ENCODE measurements at places on chromosomes 4 and X.

GRCh38 chr4:35604252-35604651, 640.1 kb downstream of the ARAP2 start:
- no peak for DNase-seq

GRCh38 chr4:113270520-113271319, 221.3 kb downstream of the ANK2 start:
- DNase-seq = no peak

DNA sequence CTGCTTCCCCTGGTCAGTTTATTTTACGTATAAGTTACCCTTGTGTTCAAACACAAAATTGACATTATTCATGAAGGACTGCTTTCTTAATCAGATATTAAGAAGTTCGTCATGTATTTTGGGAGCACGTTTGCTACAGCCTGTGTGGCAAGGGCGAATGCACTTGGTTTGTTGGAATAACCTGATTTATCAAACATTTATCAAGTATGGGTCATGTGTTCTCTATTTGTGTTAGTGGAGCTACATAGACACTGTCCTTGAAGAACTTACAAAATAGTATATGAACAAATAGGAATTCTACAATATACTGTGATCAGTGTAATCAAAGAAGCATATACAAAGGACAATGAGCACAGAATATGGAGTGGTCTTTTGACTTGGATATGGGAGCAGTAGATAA, 22.4 kb downstream of the RAB33B start:
- no peak for DNase-seq

DNA sequence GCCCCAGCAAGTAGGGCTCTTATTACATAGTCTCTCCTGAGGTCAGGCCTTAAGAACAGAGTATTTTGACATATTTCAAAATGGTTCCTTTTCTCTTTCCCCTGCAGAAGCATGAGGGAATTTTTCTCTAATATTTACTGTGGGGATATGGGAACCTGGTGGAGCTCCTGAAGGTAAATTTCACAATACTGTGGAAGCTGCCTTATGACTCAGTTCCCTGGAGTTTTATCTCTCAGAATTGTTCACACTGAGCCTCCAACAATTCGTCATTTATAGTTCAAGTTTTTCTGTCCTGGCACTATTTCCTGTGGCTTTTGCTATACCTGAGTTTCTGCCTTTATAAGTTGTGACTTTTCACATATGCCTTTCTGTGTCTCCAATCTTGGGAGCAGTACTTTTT, 607.2 kb upstream of the NDST4 start:
- no peak for DNase-seq

DNA sequence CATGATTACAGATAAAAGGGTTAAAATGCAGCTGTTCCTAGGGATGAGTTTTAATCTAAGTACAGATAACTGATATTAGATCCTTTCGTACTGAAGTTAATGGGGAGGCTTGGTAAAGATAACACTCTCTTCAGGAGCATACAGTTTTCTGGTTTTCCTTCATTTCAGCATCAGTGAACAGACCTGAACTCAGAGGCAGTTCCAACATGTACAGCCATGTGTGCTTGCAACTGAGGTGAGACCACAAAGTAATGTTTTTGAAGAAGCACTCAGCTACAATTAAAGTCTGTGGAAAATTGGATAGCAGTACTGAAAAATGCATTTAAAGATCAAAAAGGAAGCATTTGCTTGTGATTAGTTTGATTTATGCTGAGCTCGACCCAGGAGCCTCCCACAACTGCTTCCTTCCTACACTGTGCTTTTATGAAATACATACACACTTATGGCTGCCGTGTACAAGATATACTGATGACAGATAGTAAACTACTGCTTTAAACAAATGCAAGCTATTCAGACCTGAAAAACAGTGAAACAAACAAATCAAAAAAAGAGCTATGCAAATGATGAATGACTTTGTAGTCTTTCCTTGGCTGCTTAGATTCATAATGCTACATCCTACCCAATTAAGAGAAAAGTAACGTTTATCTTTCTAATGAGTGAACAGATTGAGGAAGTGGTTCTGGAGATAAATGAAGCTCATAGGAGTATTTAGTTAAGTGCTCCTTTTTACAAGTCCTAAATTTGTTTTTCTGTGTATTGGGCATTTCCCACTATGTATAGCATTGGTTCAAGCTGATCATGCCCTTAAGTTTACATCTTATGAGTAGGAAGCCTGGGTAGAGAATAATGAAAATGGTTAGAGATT, 68.4 kb downstream of the PDLIM5 start:
- no peak for DNase-seq

GRCh38 chrX:66408507-66408906, 230.4 kb downstream of the EDA2R start:
- DNase-seq = no peak

DNA sequence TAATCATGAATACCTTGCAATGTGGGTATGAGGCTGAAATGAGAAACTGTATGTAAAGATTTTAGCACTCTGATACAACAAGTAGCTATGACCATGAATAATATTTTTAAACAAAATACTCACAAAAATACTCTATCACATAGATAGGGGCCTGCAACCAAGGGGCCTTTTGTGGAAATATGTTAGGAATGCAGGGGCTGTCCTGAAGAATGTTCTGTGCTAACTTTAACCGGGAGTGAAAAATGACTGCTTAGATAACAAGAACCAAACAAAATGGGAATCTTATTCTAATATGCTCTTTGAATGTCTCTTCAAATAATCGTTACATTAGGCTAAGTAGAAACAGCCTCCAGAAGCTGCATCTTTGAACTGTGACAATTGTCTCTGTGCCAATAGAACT, 37.9 kb upstream of the GYPA start:
- DNase-seq = no peak

- no peak for DNase-seq
Measured at GRCh38 chr4:172989984-172990820, 178.4 kb upstream of the GALNT7 start.

GRCh38 chr4:73770917-73771316, 30.5 kb downstream of the CXCL8 start:
- DNase-seq = no peak

DNA sequence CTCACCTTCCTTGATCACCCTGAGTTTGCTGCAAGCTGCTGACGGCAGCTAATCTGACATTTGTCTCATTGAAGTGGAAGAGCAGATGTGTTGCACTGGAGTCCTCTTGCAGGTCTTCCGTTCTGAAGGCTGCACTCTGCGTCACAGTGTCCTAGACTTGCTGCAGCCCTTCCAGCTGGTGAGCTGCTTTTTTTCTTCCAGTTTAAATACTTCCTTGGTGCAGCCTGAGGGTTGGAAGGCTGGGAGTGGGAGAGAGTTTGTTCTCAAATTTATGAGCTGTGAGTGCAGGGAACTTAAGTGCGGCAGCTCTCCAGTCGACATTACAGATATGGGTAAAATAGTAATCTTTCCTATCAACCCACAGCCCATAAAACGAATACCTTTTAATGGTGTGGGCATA, 303.6 kb upstream of the FAT1 start:
- no peak for DNase-seq

DNA sequence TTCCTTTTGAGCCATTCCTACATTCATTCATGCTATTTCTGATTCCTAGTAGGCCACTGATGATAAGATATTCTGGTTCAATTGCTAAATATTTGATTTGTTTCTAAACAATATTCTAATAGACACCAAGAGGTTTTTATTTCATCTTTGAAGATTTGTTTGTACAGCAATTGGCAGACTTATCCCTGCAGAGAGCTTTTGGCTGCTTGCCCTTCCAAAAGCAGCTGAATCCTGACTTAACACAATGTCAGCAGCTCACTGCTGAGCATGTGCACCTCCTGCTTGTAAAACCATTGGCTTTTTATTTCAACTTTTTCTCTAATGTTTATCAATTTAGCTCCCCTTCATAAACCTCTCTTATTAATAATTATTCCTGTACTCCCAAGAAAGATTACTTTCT, 45.3 kb downstream of the MMRN1 start:
- peak; percentile 52 for DNase-seq

DNA sequence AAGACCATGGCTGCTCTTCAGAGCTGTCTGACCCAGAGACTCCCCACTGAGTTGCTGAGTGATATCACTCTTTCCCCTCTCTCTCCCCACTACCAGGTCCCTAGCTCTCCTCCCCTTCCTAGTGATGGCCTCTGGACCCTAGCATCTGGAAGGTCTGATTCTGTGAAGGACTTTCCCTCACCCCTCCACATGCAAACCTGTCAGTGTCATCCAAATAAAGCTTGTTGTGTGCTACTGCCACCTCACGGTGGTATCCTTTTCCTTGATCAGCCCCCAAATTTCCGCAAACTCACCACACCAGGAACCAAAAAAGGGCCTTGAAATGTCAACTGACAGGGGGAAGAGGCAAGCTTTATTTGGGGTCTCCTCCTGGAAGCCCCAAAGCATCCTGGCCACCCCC, 500.2 kb downstream of the IDS start:
- DNase-seq = no peak

GRCh38 chr4:108037884-108038283, 48.2 kb downstream of the HADH start:
- DNase-seq = no peak

GRCh38 chr4:32864713-32865351, 2144.7 kb downstream of the PCDH7 start:
- no peak for DNase-seq

DNA sequence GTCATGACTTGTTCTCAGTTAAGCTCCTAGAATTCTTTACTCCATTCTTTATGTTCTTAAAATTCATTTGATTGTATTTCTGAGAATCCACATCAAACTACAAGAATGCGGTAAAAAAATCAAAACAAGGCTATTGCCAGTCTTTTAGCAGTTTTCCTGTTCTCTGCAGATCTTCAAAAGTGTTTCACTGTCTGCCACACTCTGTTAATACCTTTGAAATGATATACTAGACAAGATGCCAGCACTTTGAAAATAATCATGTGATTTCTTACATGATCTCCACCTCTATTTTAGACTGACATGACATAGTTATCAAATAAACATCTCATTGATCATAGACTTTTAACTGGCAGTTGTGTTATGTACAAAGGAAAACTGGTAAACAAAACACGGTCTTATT, 30.1 kb upstream of the GPRIN3 start:
- DNase-seq = no peak

DNA sequence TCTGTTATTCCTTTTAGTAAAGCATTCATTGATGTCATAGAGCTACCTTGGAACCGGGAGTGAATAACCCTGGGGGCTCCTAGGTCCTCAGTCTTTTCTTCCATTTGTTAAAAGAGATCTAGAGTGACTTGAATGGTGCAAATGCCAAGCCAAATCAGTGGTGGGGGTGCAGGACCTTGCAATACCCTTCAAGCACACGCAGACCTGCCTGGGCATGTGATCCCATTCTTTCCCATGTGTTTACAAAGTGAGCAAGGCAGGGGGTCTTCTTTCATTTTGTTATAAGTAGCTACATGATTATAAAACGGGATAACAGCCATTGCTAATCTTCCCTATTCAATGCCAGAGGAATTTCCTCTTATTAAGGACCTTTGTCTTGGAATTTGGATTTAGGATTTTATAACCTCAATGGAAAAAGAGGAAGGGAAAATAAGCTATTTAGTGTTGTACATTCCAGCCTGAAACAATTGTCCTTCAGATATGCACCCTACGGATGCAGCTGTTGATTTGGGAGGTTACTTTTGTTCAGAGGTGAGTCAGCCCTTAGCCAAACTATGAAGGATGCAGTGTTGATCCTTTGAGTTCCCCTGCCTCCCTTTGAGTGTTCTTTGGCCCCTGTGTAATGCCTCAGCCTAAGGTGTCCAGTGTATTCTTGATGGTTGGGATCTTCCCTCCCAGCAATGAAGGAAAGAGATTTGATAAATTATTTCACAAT, 623.8 kb upstream of the HTR2C start:
- DNase-seq = no peak

DNA sequence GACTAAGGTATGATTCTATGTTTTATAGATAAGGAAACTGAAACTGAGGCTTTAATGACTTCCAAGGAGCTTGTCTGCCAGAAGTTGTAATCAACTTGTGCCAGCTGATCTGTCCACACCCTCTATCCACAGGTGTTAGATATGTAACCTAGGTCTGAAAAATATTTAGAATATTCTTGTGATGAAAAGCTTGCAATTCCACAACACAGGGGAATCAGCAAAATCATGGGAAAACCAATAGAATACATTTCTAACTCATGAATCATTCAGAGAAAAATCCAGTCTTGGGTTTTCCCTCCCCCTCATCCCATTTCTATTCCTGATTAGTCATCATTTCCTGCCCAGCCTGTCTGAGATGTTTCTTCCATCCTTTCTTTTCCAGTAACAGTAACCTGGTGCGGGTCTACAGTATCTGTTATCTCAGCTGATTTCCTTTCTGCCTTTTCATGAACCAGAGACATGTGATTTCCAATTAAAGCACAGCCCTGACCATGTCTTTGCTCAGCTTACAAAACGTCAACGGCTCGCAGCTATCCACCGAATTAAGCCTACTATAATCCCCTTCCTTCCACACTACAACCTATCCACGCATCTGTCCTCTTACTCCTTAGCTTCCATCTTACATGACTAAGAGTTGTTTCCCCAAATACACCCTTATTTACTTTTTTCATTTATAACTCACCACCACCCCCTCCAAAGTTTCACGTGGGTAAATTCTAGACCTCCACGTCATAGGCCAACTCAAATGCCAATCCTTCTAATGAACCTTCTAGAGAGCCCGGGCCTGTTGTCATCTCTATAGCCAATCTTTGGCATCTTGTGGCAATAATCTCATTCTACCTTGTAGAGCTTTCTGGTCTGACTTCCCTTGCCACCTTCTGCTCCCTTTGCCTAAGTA, 961 bp upstream of the NOCT start:
- no peak for DNase-seq

- no peak for DNase-seq
Measured at GRCh38 chrX:119190091-119190681, 45.9 kb upstream of the PGRMC1 start.

GRCh38 chr4:5877392-5877791, 15.5 kb downstream of the CRMP1 start:
- no peak for DNase-seq

All from NCI-H2081 treated with DMSO at 0.1 percent for 48 hours (cell line).